GM12878 (cell line): ENCODE measurements at places on chromosomes 2 and 18. TPM values are rescaled to one million over a fixed set of nuclear protein-coding genes. Genes with fewer than 3 reads are reported as not detected.

Gene COL6A3
- 0.43 and 0.51 TPM in 2 replicates for total RNA-seq

Gene CROCC2
- total RNA-seq, result not detected in 2 replicates

Gene RDH14
- total RNA-seq, result 20.3 and 21.6 TPM in 2 replicates

Gene UBXN2A
- 14.0 and 15.8 TPM in 2 replicates for total RNA-seq

Gene ASNSD1
- 39.5 and 43.2 TPM in 2 replicates for total RNA-seq

Gene AGXT
- 0.18 and 0.19 TPM in 2 replicates for total RNA-seq

Gene RSAD2
- 0.87 and 1.2 TPM in 2 replicates for total RNA-seq

Gene LRP1B
- 0.03 TPM in 1 of 2 replicates, not detected in the other for total RNA-seq
